ENCODE measurements at places on chromosomes 1 and 21. TPM values are rescaled to one million over a fixed set of nuclear protein-coding genes. Genes with fewer than 3 reads are reported as not detected.

The DEGS1 gene
- total RNA-seq: 138 TPM

The CA6 gene
- not detected for total RNA-seq

The ADAMTS5 gene
- total RNA-seq: 20.6 TPM

The OR2T11 gene
- total RNA-seq: not detected

The AMY1C gene
- 24.6 TPM for total RNA-seq

The TCHH gene
- 0.11 TPM for total RNA-seq

The SLFNL1 gene
- total RNA-seq: 0.44 TPM

The CSF3R gene
- total RNA-seq: 3.5 TPM

The TCP10L gene
- total RNA-seq: 1.1 TPM

The PSEN2 gene
- 26.3 TPM for total RNA-seq

DNA sequence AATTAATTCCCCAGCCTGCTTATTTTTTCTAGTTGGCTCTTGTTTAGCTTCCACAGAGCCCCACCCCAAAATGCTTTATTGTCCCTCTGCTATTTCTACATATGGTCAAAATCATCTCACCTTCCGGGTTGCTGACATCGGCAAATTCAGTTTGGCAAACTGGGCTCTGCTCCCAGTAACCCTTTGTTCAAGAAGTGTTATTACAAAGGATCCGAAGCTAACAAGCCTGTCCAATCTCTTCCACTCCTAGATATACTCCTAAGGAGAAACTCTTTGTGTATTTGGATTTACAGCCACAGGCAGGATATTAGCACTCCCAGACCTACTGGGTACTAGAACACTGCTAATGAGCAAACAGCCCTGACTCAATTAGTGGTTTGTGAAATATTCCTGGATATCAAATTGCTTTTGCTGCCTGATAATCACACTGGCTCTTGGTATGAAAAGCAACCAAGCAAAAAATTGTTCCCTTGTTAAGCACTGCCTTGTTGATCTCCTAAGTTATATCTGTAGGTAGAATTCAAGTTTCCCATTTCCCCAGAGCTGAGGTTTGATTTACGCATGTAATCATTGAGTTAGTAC lies 4.0 kb downstream of the JUN start:
- peaks cover 16% of the 10 kb centered on the region for H3K36me3 ChIP-seq
- no peaks in the 10 kb centered on the region for H3K27me3 ChIP-seq
- peak overlapping the region; percentile 99 for H3K27ac ChIP-seq
- peaks cover 10% of the 10 kb centered on the region for H3K4me1 ChIP-seq
- DNase-seq: peak; percentile 76

- H3K36me3 ChIP-seq: no peaks in the 10 kb centered on the region
- no peaks in the 10 kb centered on the region for H3K27me3 ChIP-seq
- peak overlapping the region; percentile 62 for H3K27ac ChIP-seq
- no peak overlapping the region for H3K4me3 ChIP-seq
- DNase-seq: peak; percentile 39
- H3K4me1 ChIP-seq: peaks cover 37% of the 10 kb centered on the region
Measured at GRCh38 chr1:59007820-59008598, 224.2 kb upstream of the JUN start.

- H3K4me1 ChIP-seq: no peaks in the 10 kb centered on the region
- H3K4me3 ChIP-seq: no peak overlapping the region
- H3K27me3 ChIP-seq: no peaks in the 10 kb centered on the region
- no peak for DNase-seq
- H3K36me3 ChIP-seq: no peaks in the 10 kb centered on the region
- H3K27ac ChIP-seq: no peak overlapping the region
Measured at GRCh38 chr1:1926886-1927660, 8.0 kb upstream of the TMEM52 start.

DNA sequence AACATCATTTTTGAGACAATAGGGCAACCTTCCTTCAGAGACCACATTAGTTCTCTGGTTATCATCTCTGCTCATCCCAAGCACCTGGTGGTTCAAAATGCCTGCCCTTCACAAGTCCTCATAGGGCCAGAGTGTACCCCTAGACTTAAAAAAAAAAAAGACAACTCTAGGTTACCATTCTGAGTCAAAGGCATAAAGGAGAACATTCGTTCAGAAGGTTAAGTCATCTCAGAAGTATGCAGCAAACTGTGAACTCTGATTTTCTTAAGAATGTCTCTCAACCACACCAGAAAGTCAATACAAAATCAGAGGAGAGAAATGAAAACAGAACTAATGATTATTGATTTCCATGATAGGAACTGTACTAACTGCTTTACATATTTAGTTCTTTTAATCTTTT lies 9.2 kb upstream of the BEND5 start:
- H3K27ac ChIP-seq: no peak overlapping the region
- no peaks in the 10 kb centered on the region for H3K27me3 ChIP-seq
- H3K36me3 ChIP-seq: no peaks in the 10 kb centered on the region
- DNase-seq: no peak
- no peak overlapping the region for H3K4me3 ChIP-seq

DNA sequence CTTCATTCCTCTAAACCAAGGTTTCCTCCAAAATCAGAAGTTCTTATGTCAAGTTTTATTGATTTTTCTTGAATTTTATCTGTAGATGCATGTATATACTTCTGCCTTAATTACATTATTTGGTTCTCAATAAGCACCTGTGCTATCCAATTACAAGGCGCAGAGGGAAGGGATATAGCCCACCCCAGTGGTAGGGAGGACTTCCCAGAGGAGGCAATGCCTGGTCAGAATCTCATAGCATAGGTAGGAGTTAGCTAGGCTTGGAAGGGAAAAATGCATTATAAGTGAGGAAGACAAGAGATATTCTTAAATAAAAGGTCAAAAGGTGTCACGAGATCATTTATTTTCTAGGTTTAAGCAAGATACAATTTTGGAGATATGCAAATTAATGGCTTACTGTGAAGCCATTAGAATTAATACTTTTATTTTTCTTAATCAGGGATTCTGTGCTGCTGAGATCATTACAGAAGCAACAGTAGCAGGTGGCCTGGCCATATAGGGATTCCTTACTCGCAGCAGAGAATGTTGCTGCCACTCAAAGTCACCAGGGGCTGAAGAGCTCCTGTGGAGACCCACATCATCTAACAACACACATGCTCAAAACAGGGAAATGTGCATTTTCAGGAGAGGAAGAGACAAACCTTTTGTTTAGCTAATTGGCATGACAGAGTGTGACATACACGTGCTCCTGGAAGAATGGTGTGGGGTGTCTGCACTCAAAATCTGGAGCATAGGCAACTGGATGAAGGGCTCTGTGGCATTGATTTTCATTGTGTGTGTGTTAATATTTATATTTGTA lies 178.3 kb downstream of the ATG4C start:
- H3K4me1 ChIP-seq: no peaks in the 10 kb centered on the region
- H3K27me3 ChIP-seq: no peaks in the 10 kb centered on the region
- H3K4me3 ChIP-seq: no peak overlapping the region
- no peak overlapping the region for H3K27ac ChIP-seq

- DNase-seq: peak; percentile 71
- H3K4me3 ChIP-seq: no peak overlapping the region
- H3K27me3 ChIP-seq: no peaks in the 10 kb centered on the region
- peak overlapping the region; percentile 90 for H3K27ac ChIP-seq
Measured at GRCh38 chr1:16151196-16151994, 4.5 kb downstream of the EPHA2 start.

GRCh38 chr1:14371771-14372497 lies 226.6 kb upstream of the KAZN start:
- H3K36me3 ChIP-seq: no peaks in the 10 kb centered on the region
- no peaks in the 10 kb centered on the region for H3K4me1 ChIP-seq
- no peak for DNase-seq
- H3K4me3 ChIP-seq: no peak overlapping the region

DNA sequence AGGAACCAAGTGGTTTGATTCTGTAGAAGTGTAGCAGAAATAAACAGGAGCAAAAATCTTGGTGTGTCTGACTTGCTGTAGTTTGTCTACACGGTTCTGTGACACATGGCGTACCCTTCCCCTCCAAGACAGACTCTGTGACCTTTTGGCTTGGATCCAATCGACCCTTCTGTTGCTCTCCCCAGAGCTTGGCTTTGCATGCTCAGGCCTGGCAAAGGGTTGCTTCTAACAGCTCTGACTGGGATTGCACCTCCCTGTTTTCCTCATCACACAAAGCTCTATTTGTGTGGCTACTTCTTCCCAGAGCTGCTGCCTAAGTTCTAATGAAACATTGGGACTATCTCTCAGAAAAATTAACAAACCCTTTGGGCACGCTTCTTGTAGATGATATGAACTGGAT lies 24.0 kb downstream of the NGF start:
- H3K36me3 ChIP-seq: no peaks in the 10 kb centered on the region
- H3K4me3 ChIP-seq: no peak overlapping the region
- H3K27ac ChIP-seq: no peak overlapping the region
- no peaks in the 10 kb centered on the region for H3K4me1 ChIP-seq

DNA sequence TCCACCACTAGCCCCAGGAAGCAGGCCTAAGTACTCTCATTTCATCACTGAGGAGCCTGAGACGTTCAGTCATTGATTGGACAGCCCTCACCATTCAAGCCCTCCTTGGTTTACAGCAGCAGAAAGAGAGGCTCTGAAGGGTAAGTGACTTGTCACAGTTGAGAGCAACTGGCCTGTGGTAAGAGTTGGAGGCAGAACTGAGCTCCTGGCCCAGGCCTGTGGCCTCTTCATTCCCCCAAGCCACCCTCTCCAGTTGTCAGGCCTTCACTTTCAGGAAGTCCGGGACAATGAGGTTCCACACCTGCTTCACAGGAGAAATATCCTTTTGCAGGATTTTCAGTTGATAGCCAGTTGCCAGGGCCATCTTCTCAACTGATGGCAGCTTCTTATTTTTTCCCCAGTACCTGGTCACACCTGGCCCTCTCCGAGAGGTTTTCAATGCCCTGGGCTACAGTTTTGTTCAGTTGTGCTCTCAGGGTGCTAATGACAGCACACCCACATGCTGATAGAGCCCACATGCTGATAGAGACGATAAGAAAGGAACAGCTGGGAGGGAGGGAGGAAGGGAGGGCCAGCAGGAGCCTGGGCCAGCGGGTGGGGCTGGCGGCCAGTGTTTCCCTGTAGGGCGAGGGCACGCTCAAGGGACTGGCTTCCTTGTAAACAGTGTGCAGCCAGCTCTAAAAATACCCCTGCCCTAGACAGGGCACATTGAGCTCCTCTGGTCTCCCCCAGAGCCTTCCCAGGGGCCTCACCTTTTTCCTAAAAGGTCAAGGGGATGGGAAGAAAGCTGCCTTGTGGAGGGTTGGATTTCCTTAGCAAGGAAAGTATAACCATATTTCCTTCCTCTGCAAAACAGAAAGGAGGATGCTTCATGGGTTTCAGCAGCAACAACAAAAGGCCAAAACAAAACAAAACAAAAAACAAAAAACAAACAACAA lies 112.7 kb upstream of the JUN start:
- H3K4me3 ChIP-seq: no peak overlapping the region
- H3K27ac ChIP-seq: peak overlapping the region; percentile 26
- no peaks in the 10 kb centered on the region for H3K27me3 ChIP-seq
- H3K36me3 ChIP-seq: no peaks in the 10 kb centered on the region
- no peak for DNase-seq
- peaks cover 4% of the 10 kb centered on the region for H3K4me1 ChIP-seq

DNA sequence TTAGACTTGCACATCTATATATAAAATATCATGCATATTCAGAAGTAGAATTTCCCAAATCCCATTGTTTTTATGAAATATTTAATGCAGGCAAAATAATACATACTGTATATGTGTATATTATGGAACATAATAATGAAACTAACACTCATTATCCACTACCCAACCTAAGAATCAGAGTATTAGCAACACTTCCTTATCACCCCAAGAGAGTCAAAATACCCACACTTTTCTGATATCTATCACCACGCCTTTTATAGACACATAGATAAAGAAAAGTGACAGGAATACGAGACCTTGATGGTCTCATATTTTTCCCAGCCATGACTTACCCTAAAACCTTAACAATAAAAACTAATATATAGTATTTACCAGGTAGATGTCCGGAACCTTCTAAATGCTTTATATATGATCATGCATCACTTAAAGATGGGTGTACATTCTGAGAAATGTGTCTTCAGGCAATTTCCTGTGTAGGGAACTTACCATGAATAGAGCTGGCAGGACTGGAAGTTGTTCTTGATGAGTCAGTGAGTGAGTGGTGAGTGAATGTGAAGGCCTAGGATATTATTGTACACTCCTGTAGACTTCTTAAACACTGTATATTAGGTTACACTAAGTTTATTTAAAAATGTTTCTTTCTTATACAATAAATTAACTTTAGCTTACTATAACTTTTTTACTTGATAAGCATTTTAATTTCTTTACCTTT lies 45.5 kb downstream of the TNFSF4 start:
- H3K27ac ChIP-seq: no peak overlapping the region
- no peaks in the 10 kb centered on the region for H3K36me3 ChIP-seq
- no peak for DNase-seq
- no peaks in the 10 kb centered on the region for H3K27me3 ChIP-seq

DNA sequence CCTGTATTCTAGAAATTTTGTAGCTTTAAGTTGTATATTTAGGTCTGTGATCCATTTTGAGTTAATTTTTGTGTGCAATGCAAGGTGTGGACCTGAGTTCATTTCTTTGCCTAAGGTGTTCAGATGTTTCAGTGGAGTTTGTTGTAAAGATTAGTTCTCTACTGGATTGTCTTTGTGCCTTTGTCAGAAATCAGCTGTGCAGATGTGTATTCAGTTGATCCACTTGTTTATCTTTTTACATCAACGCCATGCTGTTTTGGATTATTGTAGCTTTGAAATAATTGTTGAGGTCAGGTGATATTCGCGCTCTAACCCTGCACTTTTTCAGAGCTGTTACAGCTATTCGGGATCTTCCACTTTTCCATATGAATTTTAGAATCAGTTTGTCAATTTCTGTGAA lies 32.8 kb downstream of the SKI start:
- H3K4me3 ChIP-seq: no peak overlapping the region
- peaks cover 31% of the 10 kb centered on the region for H3K4me1 ChIP-seq
- no peak for DNase-seq
- no peaks in the 10 kb centered on the region for H3K27me3 ChIP-seq
- H3K27ac ChIP-seq: no peak overlapping the region
- no peaks in the 10 kb centered on the region for H3K36me3 ChIP-seq

GRCh38 chr21:14548779-14549178 lies 2.7 kb upstream of the SAMSN1 start:
- no peak for DNase-seq
- H3K4me1 ChIP-seq: no peaks in the 10 kb centered on the region
- H3K27ac ChIP-seq: no peak overlapping the region
- H3K27me3 ChIP-seq: no peaks in the 10 kb centered on the region
- H3K36me3 ChIP-seq: no peaks in the 10 kb centered on the region

- H3K27ac ChIP-seq: no peak overlapping the region
- no peak overlapping the region for H3K4me3 ChIP-seq
- H3K36me3 ChIP-seq: no peaks in the 10 kb centered on the region
- no peaks in the 10 kb centered on the region for H3K27me3 ChIP-seq
- H3K4me1 ChIP-seq: no peaks in the 10 kb centered on the region
- no peak for DNase-seq
Measured at GRCh38 chr1:160394673-160395072, 5.7 kb upstream of the VANGL2 start.

- no peak overlapping the region for H3K27ac ChIP-seq
- no peaks in the 10 kb centered on the region for H3K4me1 ChIP-seq
Measured at GRCh38 chr1:92805216-92805615, 20.3 kb upstream of the EVI5 start.

- H3K27me3 ChIP-seq: no peaks in the 10 kb centered on the region
- H3K4me1 ChIP-seq: no peaks in the 10 kb centered on the region
- H3K36me3 ChIP-seq: no peaks in the 10 kb centered on the region
- DNase-seq: no peak
- H3K4me3 ChIP-seq: no peak overlapping the region
Measured at GRCh38 chr1:7896994-7897393, 43.6 kb downstream of the TNFRSF9 start.

- H3K4me3 ChIP-seq: no peak overlapping the region
- no peaks in the 10 kb centered on the region for H3K36me3 ChIP-seq
- no peaks in the 10 kb centered on the region for H3K4me1 ChIP-seq
- H3K27ac ChIP-seq: no peak overlapping the region
- no peaks in the 10 kb centered on the region for H3K27me3 ChIP-seq
Measured at GRCh38 chr1:226957714-226958113, 17.6 kb downstream of the COQ8A start.
